Choroid plexus epithelial cell (primary cell): ENCODE measurements at places on chromosomes 6 and 20.
A peak's percentile ranks its signal among the peaks of the same experiment; 100 is the strongest.

- DNase-seq, result peak; percentile 51
Measured at GRCh38 chr6:15621203-15622044, 41.4 kb downstream of the DTNBP1 start.

GRCh38 chr6:159997498-159998101, 28.7 kb downstream of the IGF2R start:
- DNase-seq, result no peak

DNA sequence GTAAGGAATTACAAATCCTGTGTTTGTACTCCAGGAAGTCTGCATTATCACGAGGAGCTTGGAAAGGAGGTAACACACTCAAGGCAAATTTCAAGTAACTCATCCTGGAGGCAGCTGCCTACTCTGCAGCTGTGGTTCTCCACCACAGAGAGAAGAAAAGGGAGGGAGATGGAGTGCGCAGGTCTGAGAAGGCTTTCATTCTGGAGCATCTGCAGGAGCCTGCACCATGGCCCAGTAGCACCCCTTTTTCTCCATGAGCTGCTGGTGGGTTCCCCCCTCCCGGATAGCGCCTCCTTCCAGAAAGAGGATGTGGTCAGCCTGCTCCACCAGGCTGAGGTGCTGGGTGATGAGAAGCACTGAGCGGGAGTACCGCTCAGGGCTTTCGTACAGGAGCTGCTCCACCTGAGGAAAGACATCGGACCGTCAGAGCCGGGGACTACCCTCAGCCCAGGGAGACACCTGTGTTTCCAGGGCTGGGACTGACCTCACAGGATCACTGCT, 1.6 kb upstream of the PSMB8 start:
- DNase-seq, result no peak

GRCh38 chr6:170476360-170476759, 76.7 kb downstream of the PSMB1 start:
- DNase-seq, result no peak

GRCh38 chr20:1920252-1920651, 25.0 kb downstream of the SIRPA start:
- DNase-seq, result no peak

DNA sequence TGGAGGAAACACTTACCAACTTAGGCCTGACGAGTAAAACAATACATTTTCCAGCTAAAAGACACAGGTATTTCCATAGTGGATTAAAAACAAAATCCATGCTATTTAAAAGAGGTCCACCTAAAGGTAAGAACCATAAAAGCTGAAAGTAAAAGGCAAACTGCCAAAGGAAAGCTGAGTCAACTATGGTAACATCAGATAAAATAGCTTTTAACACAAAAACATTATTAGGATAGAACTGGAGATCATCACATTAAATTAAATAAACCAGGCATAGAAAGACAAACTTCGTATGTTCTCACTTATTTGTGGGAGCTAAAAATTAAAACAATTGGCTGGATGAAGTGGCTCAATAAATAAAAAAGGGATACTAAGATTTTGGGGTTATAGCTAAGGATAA, 166.8 kb upstream of the SLC22A16 start:
- DNase-seq, result peak; percentile 32

GRCh38 chr6:23642849-23643248, 483.2 kb upstream of the NRSN1 start:
- no peak for DNase-seq

DNA sequence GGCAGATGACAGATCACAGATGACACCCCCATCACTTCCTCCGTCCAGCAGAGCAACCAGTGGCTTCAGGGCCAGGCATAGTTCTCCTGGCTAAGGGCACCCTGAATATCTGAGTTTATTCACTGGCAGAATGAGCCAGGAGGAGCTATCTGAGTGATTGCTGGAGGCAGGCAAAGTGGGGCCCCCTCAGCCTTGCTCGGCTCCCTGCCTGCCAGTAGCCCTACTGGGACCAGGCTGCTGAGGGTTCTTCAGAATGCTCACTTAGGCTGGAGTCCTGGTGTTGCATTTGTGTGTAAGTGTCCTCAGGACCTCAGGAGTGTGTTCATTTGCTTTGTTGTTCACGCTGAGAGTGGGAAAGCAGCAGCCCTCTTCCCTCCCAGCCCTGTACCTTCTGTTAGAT, 31.2 kb downstream of the CHMP4B start:
- no peak for DNase-seq

- DNase-seq, result peak; percentile 86
Measured at GRCh38 chr6:108587258-108588059, 26.7 kb downstream of the FOXO3 start.

- DNase-seq, result no peak
Measured at GRCh38 chr20:59788811-59789397, 144.5 kb downstream of the SYCP2 start.

GRCh38 chr6:79764747-79765146, 133.6 kb downstream of the SH3BGRL2 start:
- no peak for DNase-seq

DNA sequence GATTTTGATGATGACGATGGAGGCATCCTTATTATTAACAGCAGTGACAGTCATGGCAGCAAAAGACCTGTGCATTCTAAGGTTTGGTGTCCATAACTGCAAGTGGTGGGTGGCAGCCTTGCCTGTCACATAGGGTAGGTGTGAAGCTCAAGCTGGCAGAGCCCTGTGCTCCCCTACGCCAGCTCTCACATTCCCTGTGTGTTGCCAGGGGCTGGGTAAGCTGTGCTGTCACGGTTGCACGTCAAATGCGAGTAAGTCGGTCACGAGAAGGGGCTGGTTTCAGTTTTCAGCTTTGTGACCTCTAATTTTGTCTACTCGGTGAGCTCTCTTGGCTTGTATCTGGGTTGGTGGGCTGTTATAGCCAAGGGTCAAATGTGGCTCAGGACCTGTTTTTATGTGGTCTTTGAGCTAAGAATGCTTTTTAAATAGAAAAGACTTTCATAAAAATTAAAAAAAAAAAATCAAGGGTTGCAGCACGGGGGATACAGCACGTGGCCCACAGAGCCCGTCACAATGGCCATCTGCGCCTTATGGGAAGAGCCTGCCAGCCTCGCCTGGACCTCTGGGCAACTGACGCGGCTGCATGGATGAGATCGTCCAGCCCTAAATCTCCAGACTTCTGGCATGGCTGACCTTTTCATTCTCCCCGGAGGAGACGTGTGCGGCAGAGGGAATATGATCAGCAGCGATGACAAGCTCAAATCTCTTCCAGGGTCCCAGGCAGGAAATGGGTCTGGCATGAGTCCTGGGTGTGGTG, 148.5 kb downstream of the PHACTR3 start:
- DNase-seq, result no peak

GRCh38 chr6:156777577-156778453, 637 bp downstream of the ARID1B start:
- DNase-seq, result peak; percentile 55

DNA sequence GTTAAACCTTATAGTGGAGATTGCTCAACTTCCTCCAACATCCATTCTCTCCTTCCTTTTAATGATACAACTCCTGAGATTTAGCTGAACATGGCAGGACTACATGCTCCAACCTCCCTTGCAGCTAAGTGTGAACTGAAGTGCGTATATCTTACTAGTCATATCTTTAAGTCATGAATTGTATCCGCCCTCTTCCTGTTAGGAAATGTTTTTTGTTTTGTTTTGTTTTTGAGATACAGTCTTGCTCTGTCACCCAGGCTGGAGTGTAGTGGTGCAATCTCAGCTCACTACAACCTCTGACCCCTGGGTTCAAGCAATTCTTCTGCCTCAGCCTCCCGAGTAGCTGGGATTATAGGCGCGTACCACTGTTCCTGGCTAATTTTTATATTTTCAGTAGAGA, 8.8 kb upstream of the OSTM1 start:
- peak; percentile 11 for DNase-seq

DNA sequence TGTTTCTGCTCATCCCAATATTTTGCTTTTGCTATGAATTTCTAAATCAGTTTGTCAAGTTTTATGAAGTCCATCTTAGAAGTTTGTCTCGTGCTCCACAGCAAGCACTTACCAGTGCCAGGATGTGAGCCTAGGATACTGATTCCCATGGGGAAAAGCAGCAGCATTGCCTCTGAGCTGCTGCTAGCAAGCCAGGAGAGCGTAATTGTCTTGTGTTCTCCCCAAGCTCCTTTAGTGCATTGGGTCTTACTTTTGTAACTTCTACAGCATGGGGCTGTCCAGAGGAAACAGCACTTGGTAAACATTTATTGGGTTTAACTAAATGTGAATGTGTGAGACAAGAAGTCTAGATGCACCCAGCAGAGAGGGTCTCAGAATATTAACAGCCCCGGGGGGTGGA, 76.1 kb downstream of the RNF182 start:
- DNase-seq, result peak; percentile 24

DNA sequence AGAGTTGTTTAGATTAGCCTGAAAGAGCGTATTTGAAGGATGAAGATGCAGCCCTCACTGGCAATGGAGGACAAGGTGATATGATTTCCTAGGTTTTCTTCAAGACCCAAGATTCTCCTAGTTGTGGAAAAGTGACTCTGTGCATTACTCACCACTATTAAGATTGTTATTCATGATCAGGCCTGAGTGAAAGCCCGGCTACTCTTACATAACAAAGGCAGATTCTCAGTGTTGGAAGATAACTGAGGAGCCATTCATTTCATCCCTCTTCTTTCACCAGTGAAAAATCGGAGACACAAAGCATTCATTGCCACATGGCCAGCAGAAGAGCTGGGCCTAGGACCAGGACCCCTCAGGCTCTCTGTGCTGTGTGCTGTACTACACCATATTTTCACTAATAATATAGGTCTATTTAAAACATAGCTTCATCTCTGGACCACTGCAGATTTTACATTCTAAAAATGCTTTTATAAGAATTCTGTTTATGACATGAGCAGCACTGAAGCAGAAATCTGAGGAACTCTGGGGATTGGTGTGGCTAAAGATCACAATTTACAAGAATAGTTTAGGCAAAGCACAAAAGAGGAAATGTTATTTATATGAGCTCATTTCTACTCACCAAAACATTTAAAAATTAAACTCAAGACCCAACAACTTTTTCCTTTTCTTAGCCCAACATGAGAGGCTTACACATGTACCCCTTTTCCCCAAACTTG, 181.9 kb upstream of the CCN2 start:
- DNase-seq, result peak; percentile 65

DNA sequence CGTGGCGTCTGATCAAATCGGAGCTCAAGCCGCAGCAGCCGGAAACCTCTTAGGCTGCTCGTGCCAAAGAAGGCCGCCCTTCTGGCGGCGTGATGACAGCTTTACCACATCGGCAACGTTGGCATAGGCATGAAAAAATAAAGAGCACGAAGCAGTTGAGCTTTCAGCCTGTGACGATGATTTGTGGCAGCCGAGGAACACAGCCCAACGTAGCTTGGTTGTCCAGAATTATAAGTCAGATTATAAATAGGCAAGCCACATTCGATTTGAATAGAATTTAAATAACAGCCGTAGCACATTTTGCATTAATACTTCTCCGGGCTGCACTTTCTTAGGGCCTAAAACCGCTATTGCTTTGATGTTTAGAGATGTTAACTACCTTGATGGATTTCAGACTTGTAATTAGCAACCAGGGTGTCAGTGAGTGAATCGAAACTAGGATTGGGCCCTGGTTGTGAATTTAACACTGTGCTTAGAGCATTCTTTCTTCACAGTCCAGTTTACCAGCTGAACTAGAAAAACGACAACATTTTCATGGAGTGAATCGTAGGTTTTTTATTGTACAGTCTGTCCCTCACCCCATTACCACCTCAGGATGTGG, 864 bp upstream of the BCLAF1 start:
- peak; percentile 87 for DNase-seq

DNA sequence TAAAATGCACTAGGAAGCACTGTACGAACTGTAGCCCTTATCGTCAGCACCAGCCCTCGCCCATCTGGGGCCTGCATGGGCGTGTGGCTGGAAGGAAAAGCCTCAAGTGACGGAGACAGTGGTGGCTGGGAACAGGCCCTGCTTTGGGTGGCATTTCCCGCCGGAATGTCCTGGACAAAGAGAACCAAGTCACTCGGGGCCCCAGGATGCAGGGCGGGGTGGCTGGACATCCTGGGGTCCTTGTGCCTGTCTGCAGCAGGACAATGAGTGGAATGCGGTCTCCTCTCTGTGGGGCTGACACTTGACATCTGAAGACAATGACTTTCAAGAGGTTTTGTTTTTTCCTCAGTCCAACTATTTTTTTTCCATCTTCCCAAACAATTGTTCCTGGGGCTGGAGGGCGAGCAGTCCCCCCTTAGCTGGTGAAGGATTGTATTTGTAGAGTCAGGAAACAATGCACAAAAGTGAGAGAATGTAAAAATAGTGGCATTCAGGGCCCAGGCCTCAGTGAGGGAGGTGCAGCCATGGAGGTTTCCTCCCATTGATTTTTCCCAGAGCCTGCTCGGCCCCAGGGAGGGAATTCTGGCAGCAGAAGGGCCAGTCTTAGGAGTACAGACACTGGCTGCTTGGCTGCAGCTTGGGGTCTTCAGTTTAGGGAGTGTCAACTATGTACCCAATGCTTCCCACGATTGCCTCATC, 64.4 kb downstream of the PREX1 start:
- DNase-seq, result no peak

GRCh38 chr6:4397307-4397706, 261.9 kb upstream of the ECI2 start:
- no peak for DNase-seq

- peak; percentile 13 for DNase-seq
Measured at GRCh38 chr6:147507162-147508041, 1.1 kb upstream of the SAMD5 start.
